ENCODE measurements at places on chromosomes 13 and 19.

GRCh38 chr19:30430206-30430734 is 58.1 kb downstream of the ZNF536 start:
- no peak for DNase-seq

DNA sequence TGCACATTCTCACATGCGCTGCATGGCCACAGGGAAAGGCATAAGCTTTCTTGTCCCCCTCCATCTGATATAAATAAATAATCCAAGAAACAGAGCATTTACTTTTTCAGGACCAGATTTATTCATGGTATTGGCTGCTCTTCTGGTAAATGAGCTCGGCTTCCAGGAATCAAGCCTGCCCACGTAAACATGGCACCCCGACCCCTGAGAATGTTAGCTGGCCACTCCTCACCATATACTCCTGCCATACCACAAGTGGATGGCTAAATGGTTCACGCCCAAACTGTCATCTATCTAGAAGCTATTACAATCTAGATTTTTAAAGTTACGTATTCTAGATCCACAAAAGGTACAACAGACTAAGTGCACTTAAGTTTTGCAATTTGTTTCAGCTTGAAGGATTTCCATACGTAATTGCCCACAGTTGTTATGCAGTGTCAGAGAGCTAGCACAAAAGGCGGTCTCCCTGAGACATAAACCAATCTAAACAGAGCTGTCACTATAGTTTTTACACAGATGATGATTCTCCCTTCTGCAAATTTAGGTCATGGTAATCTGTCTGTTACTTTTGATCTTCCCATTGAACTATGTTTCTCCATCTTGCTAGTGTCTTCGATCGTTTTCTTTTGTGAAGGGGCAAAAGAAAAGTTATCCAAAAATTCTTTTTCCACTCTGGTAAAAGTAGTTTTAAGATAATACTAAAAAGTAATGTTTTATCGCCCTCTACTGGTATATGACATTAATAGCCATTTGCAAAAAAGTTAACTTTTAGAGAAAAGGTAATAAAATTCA is 16.2 kb upstream of the FOXO1 start:
- DNase-seq: no peak

DNA sequence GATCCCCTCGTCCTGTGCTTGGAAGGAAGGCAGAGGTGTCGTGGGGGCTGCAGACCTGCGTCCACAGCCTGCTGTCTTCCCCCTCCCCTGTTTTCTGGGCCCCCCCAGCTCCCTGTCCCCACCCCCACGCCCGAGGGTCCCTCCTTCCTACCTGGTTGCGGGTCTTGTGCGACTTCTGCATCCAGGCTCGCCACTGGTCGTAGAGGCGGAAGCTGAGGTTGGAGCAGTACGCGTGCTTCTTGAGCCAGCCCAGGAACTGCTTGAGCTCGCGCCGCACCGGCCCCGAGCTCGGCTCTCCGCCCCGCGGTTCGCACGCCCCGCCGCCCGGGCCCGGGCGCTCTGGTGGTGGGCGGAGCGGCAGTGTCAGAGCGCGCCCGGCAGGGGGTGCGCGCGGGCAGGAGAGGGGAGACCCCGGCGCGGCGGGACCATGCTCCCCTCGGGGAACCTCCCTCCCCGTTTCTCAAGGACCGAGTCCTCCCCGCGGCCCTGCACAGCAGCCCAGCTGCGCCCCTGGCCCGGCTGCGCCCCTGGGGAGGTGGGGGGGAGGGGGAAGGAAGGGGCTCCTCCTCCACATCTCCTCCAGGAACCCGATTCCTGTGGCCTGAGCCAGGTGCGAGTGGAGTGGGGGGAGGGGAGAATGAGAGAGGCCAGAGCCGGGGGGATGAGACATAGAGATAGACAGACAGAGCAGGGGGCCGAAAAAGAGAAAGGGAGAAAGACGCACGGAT is 5.7 kb downstream of the REX1BD start:
- DNase-seq: no peak

- no peak for DNase-seq
Observed at GRCh38 chr13:110616103-110617101, 1.1 kb downstream of the NAXD start.

GRCh38 chr19:39148939-39149529 is 23.4 kb downstream of the PAK4 start:
- DNase-seq: no peak

GRCh38 chr19:38543807-38544568 is 73.8 kb downstream of the MAP4K1 start:
- DNase-seq: peak; percentile 62

DNA sequence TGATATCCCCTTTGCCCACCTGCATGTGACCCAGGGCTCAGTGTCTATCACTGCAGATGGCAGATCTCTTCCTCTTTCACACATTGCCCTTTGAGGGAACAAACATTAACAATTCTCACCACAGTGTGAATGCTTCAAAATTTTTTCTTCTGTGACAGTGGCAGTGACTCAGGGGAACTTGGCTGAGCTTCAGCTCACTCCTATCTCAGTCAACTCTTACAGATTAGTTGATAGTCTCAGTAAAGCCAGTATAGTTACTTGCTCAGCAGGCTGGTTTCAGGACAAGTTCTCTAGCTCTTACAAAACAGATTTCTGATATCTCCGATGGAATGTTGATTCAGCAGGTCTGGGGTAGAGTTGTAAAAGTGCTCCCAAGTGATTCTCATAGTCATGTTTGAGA is 166.9 kb downstream of the DLEU7 start:
- peak; percentile 83 for DNase-seq

DNA sequence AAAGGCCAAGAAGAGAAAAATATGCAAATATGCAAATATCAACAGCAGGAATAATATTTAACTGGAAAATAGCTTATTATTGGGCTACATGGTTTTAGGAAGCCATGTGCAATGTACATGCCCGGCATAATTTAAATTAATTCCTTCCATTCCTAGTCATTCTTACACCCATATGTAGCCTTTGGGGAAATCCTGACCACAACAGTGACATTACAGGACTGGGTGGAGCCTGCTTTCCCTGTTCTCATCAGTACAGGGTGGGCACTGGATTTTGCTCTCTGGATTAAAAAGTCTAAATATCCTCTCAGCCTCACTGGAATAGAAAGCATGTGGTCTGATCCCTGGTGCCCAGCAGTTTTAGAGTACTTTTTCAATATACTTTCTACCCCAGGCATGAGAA is 198.2 kb downstream of the DNAJC15 start:
- no peak for DNase-seq

DNA sequence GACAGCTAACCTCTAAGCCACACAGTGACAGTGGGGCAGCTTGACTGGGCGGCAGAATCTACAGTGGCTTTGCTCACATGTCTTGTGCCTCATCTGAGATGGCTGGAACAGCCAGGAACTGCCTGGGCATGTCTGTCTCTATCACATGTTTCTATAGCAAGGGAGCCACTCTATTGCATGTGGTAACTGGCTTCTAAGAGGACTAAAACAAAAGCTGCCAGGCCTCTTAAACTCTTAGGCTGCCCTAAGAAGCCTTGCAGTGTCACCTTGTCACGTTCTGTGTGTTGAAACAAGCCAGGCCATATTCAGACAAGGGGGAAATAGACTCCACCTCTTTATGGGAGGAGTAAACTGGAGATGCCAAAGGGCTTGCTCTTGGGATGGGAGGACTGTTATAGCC is 122.9 kb upstream of the MAB21L1 start:
- no peak for DNase-seq

GRCh38 chr19:45670670-45671453 is 2.8 kb downstream of the GIPR start:
- no peak for DNase-seq

DNA sequence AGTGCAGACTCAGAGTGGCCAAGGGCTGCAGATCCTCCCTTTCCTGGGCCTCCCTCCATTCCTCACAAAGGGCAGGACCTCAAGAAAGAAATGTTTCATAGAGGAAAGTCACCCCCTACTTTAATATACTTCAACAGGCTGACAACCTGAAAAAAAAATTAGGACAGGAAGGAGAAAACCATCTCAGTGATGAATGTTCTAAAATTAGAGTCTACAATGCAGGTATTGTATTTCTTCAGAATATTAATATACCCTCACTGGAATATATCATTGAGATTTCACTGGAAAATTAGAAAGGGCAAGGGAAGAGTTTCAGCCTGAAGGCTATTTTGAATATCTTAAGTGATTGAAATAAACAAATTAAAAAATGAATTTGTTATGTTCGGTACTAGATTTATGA is 176.9 kb downstream of the DNAJC15 start:
- no peak for DNase-seq

DNA sequence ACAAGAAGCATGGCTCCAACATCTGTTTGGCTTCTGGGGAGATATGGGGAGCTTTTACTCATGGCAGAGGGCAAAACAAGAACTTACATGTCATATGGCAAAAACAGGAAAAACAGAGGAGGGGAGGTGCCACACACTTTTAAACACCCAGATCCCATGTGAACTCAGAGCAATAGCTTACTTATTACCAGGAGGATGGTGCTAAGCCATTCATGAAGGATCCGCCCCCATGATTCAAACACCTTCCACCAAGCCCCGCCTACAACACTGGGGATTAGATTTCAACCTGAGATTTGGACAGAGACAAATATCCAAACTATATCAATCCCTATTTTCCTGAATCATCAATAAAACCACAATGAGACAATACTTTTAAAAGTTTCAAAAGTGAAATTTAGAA is 712.1 kb downstream of the PCDH9 start:
- DNase-seq: no peak

DNA sequence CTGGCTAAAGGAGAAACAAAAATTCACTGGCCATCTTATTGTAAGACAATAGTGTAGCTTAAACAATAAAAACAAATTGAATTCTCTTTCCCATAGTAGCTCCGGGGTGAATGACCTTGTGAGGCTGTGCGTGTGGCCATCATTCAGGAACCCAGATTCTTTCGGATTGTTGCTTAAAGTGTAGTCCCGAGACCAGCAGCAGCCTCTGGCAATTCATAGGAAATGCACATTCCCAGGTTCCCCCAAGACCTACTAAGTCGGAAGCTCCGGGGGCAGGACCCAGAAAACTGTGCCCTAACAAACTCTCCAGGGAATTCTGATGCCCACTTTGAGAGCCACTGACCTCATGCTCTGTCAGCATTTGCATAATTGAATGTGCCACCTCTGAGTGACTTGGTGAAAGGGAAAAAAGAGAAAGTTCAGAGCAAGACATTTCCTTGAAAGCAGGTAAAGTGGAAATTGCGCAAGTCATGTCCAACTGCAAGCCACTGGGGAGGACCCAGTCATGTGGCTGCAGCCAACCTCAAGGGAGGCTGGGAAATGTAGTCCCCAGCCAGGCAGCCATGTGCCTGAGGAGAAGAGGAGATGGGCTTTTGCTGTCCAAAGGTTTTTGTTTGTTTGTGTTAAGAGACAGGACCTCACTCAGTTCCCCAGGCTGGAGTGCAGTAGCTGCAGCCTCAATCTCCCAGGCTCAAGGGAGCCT is 50.7 kb upstream of the PNMA8B start:
- DNase-seq: no peak

GRCh38 chr19:57701625-57702024 is 7.4 kb downstream of the ZNF154 start:
- DNase-seq: no peak

- DNase-seq: no peak
Observed at GRCh38 chr19:49557641-49558325, 22.6 kb downstream of the NOSIP start.

- DNase-seq: no peak
Observed at GRCh38 chr19:10964903-10965302, 4.1 kb downstream of the SMARCA4 start.

- DNase-seq: no peak
Observed at GRCh38 chr19:49458567-49458903, 5.5 kb downstream of the ALDH16A1 start.

- DNase-seq: no peak
Observed at GRCh38 chr13:33352526-33352925, 67.0 kb upstream of the STARD13 start.

Measured in non-pigmented ciliary epithelial cell (primary cell).